ENCODE measurements at places on chromosomes 3 and 15.

- DNase-seq, result peak; percentile 84
These were observed 5.8 kb downstream of the SQOR start for GRCh38 chr15:45640616-45641015.

- no peak for DNase-seq
These were observed 27.4 kb downstream of the PRTG start for GRCh38 chr15:55715355-55716076.

DNA sequence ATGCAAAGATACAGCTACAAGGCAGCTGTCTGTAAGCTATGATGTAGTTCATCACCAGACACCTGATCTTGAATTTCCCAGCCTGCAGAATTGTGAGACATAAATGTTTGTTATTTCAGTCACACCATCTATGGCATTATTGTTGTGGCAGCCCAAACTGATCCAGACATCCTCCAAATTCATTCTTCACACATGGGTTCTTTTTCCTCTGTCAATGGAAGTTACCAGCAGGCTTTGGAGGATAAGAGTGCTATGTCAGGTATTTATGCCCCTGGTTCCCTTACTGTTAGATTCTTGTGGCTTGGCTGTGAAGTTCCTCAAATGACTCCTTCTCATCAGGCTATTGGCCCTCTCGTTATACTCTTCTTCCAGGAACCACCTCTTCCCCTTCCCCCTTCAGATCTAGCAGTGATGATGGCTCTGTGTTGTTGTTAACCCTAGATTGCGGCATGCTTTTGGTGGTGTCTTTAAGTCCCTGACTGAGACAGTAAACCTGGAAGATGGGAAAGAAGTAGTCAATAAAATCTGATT, 91.0 kb upstream of the CHMP2B start:
- no peak for DNase-seq

DNA sequence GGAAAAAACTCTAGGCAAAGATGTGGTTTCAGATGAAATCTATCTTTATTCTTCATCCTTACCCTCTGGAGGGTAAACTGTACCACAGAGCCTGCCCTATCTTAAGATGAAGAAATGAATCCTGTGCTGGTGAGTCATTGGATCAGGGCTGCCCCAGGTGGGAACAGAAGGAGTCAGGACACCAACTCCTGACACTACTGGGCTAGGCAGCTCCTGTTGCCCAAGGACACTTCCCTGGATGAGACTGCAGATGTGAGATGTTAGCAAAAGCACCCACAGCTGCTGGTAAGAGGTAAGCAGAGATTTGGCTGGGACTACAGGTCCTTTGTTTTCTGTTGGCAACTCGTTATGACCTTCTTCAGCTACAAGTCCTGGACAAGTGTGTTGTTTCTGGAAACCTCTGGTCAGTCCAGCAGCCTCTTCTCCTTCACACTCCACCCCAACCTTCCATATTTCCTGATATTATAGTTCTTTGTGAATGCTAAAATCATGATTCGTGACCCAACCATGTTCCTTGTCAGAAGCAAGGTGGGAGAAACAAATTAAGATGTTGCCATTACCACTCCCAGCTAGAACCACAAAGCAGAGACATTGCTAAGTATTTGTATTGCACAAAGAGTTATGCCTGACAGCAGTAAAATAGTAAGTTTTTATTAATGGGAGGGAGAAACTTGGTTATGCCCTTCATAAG, 104.2 kb upstream of the TGFBR2 start:
- DNase-seq, result no peak

DNA sequence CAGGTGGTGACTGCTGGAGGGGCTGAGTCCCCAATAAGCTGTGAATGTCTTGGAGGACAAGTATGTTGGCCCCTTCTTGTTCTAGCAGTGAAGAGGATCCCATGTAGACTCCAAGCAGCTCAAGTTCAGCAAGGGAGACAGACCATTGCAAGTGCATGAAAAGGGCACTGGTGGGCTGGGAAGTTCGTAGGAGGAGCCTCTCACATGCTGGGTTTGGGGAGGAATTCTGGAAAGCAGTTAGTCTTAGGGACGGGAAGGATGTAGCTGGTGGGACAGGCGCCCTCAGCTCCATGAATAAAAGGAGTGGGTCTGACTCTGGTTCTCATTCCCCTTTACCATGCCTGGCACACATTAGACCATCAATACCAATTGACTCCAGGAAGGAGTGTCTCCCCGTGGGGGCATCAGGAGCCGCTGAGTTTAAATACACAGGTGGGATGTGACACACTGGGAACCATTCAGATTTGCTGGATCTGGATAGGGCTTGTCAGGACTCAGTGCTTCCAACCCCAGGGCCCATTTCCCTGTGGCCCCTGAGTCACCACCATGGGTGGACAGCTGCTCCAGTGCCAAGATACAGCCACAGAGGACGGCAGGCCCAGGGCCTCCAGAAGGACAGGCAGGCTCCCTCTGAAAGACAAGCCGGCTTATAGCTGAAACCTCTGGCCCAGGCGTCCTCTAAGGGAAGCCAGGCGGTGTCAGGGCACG, 552 bp upstream of the XYLB start:
- no peak for DNase-seq

DNA sequence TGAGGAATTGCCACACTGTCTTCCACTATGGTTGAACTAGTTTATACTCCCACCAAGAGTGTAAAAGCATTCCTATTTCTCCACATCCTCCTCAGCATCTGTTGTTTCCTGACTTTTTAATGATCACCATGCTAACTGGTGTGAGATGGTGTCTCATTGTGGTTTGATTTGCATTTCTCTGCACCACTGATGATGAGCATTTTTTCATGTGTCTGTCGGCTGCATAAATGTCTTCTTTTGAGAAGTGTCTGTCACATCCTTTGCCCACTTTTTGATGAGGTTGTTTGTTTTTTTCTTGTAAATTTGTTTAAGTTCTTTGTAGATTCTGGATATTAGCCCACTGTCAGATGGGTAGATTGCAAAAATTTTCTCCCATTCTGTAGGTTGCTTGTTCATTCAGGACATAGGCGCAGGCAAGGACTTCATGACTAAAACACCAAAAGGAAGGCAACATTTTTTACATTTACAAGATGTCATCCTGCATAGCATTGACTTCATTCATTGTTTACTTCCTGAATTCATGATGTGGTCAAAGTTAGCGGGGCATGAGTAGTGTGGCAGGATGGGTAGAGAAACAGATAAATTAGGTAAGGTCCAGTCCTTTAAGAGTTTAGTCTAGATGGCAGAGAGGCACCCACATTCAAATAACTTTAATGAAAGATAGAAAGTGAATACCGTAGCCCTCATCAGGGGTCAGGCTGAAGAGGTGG, 45.1 kb upstream of the LPP start:
- no peak for DNase-seq

- no peak for DNase-seq
These were observed 76.0 kb downstream of the PTPRG start for GRCh38 chr3:61637088-61638051.

- no peak for DNase-seq
These were observed 11.2 kb downstream of the ATP8B4 start for GRCh38 chr15:50107591-50108408.

- no peak for DNase-seq
These were observed 176.5 kb upstream of the PLSCR5 start for GRCh38 chr3:146781606-146782005.

- DNase-seq, result no peak
These were observed 3.9 kb upstream of the PARP14 start for GRCh38 chr3:122676759-122677158.

DNA sequence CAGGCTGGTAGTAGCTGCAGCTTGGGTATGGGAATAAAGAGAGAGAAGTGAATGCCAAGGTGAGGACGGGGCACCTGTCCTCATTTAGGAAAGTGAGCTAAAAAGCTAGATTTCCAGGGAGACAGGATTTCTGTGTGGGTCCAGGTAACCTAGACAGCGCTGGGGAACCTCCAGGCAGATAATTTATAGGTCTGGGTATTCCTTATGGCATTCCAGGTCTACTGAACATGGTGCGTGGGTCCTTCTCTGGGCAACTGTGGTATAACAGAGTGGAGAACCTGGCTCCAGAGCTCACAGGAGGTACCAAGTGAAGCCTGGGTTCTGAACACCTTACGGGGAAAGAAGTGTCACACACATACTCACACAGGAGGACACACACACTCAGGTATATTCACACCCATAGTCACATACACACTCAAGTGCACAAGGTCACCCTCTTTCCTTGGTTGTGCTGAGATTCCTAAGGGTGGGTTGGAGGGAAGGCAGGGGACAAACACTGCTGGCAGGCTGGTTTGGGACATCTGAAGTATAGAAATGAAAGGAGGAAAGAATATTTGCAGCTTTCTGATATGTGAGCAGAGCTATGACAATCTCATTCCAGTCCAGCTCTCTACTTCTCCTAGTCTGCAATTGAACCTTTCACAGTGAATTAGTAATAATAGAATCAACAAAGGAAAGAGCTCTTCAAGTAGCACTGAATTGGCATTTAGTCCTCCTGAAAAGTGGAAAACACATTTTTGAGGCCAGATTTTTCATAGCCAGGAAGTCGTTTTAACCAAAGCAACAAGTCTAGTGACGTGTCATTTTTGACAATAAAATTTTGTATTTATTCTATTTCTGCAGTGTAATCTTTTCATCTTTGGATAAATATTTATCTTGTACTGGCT, 37.4 kb upstream of the ITGA11 start:
- no peak for DNase-seq

DNA sequence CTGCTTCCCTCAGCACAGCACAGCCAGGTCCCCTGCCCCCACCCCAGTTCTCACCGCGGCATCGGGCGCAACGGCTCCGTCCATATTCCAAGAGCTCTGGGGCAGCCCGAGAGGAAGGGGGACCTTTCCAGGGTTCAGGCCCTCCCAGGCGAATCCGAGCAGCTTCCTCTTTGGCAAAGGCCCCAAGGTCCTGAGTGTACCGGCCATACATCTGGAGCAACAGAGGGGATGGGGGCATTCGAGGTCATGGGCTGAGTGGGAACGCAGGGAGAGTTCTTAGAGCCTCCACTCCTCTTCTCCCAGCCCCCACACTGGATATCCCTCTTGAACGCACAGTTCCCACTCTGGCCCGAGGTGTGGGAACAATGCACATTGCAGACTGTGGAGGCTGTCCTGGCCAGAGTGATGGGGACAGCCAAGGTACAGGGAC, 2.5 kb downstream of the CLCN2 start:
- DNase-seq, result no peak

GRCh38 chr15:29685156-29686078, 136.9 kb downstream of the TJP1 start:
- DNase-seq, result no peak

DNA sequence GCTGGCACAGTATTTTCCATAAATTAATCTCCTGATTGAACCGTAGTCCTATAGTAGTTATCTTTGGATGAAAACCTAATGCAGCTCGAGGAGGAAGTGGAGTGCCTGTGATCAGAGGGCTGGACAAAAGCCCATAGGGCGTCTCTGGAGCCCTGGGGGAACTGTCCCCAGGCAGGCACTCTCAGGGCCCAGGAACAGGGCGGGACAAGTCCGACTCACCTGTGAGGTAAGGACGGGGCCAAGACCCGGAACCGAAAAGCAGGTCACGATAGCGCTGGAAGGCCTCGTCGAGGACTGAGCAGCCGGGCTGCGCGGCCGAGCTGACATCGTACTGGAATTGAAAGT, 341 bp downstream of the HEXA start:
- no peak for DNase-seq

GRCh38 chr15:59794229-59794886, 105.2 kb upstream of the BNIP2 start:
- DNase-seq, result no peak

DNA sequence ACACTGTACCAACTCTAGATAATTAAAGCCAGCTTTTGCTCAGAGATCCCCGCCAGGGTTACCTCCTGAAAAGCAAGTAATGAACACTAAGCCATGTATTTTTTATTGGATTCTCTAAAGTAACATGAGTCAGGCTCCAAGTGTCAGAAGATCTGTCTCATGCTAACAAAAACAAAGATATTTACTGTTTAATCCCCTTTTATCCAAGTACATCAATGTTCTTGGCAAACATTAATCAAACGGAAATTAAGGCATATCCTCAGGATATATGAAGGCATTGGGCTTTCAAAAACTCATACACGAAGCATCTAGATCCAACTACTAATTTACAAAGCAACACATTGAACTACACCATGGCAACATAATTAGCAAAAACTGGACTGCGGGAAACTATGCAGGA, 37.2 kb downstream of the MYO5A start:
- peak; percentile 98 for DNase-seq

GRCh38 chr3:126556637-126557414, 1.9 kb downstream of the C3orf22 start:
- DNase-seq, result no peak

DNA sequence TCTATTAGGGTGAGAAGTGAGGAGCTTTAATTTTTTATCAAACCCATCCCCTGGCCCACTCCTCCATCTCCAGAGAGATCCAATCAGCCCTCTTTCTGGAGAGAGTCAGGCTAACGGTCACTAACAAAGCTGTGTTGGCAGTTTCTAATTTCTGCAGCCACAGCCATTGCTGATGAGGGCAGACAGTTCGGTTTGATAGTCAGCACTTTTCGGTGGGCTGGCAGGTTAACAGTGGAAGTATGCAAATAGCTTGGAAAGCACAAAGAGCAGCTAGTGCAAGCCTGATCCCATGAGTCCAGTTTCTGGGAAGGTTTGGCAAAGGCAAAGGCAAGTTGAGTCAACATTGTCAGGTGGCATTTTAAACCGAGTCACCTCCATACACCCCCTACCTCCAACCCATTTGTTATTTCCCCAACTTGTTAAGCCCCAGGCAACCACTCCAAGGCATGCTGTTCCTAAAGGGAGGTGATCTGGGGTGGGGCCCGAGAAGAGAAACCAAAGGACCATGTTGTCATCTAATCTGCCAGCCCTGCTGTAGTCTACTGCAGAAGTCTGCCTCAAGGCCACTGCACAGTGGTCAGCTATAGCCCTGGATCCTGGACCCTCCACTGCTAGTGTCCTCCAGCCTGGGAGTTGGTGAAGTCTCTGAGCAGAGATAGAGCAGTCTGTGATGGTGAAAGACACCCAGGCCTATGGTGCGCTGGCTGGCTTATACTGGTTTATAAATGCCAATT, 1.7 kb downstream of the CCR1 start:
- DNase-seq, result no peak

GRCh38 chr3:179512378-179512777, 50.3 kb upstream of the ACTL6A start:
- DNase-seq, result no peak

DNA sequence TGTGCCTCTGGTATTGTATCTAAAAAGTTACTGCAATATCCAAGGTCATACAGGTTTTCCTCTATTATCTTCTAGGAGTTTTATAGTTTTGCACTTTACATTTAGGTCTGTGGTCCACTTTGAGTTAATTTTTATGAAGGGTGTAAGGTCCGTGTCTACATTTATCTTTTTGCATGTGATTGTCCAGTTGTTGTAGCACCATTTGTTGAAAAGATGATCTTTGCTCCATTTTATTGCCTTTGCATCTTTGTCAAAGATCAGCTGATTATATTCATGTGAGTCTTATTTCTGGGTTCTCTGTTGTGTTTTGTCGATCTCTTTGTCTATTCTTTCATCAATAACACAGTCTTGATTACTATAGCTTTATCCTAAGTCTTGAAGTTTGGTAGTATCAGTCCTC, 6.7 kb downstream of the CHRNA7 start:
- DNase-seq, result no peak

Measured in foreskin melanocyte (primary cell).